ENCODE measurements at places on chromosomes 13 and 19. TPM values are rescaled to one million over a fixed set of nuclear protein-coding genes. Genes with fewer than 3 reads are reported as not detected.

DNA sequence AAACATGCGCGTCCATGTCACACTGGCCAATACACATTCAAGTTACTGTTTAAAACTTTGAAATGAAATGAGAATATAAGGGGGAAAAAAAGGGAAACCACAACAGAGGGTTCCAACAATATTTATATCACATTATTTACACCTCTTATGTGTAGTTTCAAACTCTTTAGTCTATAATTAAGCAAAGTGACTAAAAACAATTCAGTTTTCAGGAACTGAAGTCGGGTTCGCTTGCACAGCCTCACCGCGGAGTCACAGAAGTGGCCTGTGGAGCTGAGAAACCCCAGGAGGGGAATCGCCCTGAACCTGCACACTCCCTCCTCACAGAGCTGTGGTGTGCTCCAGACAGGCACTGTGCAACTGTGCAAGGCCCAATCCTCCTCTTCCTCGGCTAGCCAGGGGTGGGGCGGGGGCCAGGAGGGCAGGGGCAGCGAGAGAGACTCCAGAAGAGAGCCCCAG, 75.9 kb downstream of the STK24 start:
- DNase-seq = no peak

Gene CEBPA
- total RNA-seq = 24.6 TPM

- no peak for DNase-seq
These were observed 25.3 kb upstream of the FBN3 start for GRCh38 chr19:8174706-8175105.

Gene C5AR2
- 0.42 TPM for total RNA-seq

Gene FPR2
- total RNA-seq = 0.50 TPM

DNA sequence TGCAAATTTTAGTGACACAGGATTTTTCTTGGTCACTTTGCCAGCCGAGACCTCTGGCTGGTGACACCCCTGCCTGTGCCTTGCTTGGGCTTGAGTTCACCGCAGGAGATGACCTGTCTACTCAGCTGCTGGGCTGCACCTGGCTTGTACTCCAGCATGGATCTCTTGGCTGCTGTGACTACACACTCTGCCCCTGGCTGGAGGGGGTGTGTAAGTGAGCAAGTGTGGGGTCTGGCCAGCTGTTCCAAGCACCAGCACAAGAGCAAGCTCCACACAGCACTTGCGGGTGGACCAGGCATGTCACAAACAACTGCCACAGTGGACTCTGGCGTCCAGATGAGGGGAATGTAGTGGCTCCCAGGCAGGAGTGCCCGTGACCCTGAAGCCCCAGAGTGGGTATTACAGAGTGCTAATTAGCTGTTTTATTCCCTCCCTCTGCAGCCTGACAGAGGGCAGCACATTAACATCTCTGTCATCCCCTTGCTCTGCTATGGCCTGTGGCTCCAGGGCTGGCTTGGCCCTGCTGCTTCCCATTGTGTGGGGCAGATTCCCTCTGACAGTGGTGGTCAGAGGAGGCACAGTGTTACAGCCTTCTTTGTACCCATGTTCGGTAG, 1387.2 kb downstream of the OLFM4 start:
- no peak for DNase-seq

Gene LHB
- total RNA-seq = not detected

DNA sequence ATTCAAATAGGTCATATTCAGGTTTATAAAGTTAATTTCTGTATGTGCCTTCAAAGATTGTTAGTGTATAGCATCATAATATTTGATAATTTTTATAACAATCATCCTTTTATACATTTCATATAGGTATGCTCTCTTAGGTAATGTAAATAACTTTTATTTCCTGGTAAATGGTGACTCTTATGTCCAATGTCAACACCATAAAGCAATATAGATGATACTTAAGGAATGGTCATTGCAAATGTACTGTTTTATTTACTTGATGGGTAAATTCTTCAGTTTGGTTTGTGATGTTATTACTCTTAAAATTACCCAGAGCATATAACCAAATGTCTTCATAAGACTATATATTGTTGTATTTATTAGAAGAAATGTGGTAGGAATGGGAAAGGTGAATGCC, 928.7 kb downstream of the PCDH9 start:
- no peak for DNase-seq

Gene KLF1
- total RNA-seq = 0.23 TPM

GRCh38 chr19:41175801-41176777, 16.9 kb upstream of the CYP2S1 start:
- DNase-seq = peak; percentile 92

- no peak for DNase-seq
These were observed 244.8 kb downstream of the NHLRC3 start for GRCh38 chr13:39283072-39283471.

- no peak for DNase-seq
These were observed 28.5 kb downstream of the FAAP24 start for GRCh38 chr19:33000510-33000909.

Gene ZSCAN4
- total RNA-seq = 0.14 TPM

Gene PALM3
- 0.76 TPM for total RNA-seq

Gene TEX26
- 0.70 TPM for total RNA-seq

Gene COL5A3
- total RNA-seq = 12.4 TPM

Gene OCEL1
- total RNA-seq = 6.1 TPM

DNA sequence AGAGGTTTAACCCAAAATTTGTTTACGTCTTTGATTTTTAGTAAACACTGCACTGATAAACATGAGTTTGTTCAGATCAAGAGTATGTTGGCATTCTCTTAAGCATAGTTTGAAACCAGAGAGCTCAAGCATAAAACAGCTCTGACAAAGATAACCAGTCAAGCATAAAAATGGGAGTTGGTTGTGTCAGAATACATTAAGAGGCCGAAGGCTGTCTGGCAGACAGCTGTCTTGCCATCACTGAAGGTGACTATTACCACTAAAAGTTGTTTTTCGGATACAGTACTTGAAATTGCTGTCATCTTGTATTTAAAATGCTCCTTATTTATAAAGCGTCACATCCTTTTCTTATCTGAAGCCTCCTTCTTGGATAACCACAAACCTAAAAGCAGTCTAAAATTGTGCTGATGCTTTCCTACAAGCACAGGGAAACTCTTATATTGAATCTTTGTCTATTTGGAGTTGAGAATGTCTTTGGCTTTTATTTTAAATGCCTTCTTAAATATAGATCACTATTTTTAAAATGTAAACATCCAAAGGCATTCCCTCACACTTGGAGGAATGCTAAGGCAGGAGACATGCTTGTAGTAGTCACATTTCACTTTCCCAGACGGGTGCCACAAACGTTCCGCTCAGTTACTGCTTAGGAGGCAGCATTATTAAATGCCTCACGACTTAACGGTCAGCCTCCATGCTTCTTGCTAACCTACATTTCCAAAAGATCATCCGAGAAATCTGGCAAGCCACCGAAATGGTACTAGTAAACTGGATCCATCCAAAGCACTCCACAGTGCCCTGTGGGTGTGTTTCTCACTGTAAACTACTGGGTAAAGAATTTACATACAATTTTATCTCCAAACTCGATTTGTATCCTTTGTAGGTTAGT, 1.5 kb downstream of the SMAD9 start:
- no peak for DNase-seq

DNA sequence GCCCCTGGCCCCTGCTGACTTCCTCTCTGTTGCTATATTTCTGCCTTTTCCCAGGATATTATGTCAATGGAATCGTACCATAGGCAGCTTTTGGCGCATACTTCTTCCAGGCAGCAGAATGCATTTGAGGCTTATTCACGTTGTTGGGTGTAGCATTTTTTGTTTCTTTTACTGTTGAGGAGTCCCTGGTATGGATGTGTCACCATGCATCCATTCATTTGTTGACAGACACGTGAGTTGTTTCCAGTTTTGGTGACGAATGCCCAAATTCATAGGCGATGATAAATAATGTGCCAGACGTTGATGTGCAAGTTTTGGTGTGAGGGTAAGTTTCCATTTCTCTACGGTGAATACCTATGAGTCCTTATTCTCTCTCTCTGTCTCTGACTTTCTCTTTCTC, 5.0 kb downstream of the NFILZ start:
- DNase-seq = no peak

GRCh38 chr13:112968910-112969691, at the start of gene MCF2L:
TSS of gene MCF2L (plus strand) at chr13:112969214. CDS start at chr13:112969380, 166 bp downstream.
- DNase-seq = peak; percentile 74

Gene FAM216B
- not detected for total RNA-seq

Gene CBY2
- not detected for total RNA-seq

- DNase-seq = no peak
These were observed 10.5 kb downstream of the C13orf46 start for GRCh38 chr13:113963376-113963775.

DNA sequence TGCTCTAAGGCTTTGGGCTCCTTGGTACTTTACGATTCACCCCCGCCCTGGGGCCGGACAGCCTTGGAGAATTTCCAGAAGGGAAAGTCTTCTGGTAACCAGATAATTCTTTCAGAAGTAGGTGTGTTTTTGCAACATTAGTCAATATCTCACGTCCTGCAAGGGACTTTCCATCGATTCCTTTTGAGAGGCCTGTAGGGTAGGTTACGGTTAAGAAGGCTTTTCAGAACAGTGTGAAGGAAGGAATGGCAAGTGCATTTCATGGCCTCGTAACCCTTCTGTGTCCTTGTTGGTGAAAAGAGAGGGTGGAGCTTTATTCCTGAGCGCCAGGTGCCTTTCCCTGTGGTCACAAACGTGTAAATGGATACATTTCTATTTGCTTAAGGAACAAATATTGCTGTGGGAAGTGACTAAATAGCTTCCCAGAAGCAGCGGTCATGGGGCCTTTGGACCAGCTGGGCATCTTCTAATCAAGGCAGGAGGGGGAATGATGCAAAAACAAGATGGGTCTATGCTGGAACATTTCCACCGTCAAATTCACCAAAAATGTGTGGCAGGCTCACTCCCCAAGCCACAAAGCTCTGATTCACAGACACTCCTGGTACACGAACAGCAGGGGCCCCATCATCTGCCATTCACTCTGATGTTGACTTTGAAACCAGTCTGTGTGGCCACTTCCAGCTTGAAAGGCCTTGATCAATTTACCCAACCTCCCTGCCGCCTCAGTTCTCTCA, 99.2 kb downstream of the ANKRD10 start:
- DNase-seq = no peak

- no peak for DNase-seq
These were observed at the start of gene NTF4 for GRCh38 chr19:49064768-49065611. TSS of gene NTF4 (minus strand) at chr19:49064818. CDS start at chr19:49061997, 2,821 bp downstream.

Gene ZNF808
- 26.4 TPM for total RNA-seq

GRCh38 chr19:1734321-1734966, 18.9 kb upstream of the ONECUT3 start:
- no peak for DNase-seq

DNA sequence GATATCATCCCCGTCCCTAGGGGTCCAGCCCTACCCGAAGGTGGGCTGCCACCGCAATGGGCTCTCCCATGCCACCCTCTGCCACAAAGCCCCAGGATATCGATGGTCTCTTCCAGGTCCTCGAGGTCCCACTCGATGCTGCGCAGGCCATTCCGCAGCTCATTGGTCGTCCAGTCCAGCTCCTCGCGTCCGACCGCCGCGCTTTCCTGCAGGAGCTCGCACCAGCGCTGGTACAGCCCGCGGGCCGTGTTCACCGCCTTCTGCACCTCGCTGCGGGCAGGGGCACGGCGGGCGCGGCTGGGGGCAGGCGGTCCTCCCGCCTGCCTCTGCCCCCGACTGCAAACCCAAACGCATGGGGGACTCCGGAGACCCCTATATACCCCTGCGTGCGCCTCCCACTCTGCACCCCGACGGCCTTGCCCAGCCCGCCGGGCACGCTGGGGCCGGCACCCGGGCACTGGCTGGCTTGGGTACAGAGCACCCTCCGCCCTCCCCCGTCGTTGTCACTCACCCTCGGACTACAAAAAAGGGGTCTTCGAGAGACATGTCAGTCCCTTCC, 468 bp downstream of the STX10 start:
- peak; percentile 78 for DNase-seq

- no peak for DNase-seq
These were observed 89.1 kb downstream of the WASF3 start for GRCh38 chr13:26646603-26647002.

Gene ONECUT3
- not detected for total RNA-seq

DNA sequence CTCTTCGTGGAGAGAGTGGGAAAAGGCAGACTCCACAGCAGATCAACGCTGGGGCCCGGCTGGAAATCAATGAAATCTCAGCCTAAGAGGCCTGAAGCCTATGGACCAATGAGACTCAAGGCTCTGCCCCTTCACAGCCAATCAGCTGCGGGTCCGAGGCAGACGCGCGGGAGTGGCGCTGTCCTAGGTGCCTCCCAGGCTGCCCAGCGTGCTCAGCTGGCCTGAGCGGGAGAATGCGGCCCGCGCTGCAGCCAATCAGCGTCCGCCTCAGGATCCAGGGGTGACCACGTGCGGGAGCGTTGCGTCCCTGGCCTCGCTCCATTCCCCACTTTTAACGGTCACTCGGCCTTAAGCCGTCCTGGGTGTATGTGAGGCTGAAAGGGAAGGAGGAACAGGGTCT, at the start of gene ZBTB32:
TSS of gene ZBTB32 (plus strand) at position 341 of the 400 bp plus-strand sequence. CDS start 10,069 bp downstream, outside the sequence.
- no peak for DNase-seq

Gene LAIR1
- 3.5 TPM for total RNA-seq

DNA sequence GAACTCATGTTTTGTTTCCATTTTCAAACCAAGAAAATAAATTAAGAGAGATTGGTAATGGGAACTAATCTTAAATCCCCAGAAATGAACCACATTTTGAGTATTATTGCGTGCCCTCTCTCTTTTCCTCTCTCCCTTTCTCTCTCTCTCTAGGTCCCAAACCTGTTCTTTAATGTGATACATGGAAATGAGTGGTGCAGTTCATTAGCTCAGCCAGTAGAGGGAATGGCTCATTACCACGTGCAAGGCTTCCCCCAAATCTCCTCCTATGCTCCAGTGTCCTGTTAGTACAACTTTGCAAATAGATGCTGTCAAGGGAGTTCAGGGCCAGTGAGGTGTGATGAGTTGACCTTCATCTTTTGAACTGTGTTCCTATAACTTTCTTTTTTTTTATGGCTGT, 178.4 kb downstream of the FGF9 start:
- DNase-seq = peak; percentile 19

GRCh38 chr13:23567906-23568460, 2.2 kb upstream of the TNFRSF19 start:
- no peak for DNase-seq

Gene ATP4B
- not detected for total RNA-seq

DNA sequence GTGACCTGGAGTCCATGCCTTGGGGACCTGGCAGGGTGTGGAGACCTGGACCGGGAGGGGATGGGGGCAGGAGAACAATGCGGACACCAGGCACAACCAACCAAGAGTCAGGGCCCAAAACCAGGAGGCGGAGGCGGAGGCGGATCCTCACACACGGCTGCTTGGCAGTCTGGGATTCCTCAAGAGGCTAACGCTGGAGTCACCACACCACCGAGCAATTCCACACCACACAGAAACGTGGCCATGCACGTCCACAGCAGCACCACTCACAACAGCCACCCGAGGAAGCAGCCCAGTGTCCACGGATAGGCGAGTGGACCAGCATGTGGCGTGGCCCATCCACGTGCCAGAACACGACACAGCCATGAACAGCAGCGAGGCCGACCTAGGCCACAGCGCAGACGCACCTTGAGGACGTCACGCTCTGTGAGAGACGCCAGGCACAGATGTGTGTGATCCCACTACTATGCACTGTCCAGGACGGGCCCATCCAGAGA, 17.7 kb downstream of the SBNO2 start:
- peak; percentile 53 for DNase-seq

Gene NLRP5
- total RNA-seq = not detected
